Right ventricle myocardium inferior (tissue), 1 donor: ENCODE measurements at places on chromosomes 7 and 10.
A peak's percentile ranks its signal among the peaks of the same experiment; 100 is the strongest.

- no peak for DNase-seq
These were observed 113.0 kb upstream of the DIP2C start for GRCh38 chr10:802506-802905.

GRCh38 chr10:92719991-92720830 is 30.5 kb downstream of the HHEX start:
- DNase-seq, result no peak

- no peak for DNase-seq
These were observed 188.8 kb downstream of the GFRA1 start for GRCh38 chr10:116084161-116084560.

GRCh38 chr10:110644598-110645462 is 694 bp downstream of the RBM20 start:
- DNase-seq, result no peak

DNA sequence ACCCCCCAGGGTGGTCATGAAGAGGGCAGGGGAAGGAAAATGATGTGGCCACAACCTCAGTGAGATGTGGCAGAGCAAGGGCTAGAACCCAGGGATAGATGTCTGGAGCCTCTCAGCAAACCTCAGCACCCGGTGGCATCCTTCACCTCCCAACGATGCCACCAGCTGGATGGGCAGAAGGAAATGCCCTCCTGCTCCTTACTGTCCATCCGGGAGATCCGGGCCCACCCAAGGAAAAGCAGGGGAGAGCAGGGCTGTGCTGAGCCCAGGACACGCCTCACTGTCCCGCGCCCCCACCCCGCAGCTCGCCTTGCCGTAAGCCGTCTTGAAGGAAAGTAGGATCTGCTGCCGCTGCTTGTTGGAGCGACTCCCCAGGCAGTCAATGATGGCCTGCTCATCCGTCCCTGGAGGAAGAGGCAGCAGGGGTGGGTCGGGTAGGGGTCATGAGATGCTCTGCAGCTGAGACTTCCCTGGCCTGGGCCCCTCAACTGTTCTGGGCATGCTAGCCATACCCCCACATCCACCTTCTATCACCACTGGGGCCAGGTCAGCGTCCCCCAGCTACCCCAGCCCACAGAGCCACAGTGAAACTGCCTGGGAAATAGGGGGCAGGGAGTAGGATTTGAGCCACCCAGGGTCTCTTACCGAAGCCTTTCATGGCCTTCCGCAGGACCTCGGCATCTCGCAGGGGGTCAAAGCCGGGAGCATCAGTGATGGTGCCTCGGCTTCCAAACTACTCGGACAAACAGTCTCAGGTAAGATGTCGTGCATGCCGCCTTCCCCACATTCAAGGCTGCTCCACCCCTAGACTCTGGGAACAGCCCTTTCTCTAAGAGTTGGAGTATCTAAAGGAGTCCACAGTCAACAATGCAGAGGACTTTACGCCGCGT is 34.3 kb downstream of the PLAC9 start:
- peak; percentile 73 for DNase-seq

DNA sequence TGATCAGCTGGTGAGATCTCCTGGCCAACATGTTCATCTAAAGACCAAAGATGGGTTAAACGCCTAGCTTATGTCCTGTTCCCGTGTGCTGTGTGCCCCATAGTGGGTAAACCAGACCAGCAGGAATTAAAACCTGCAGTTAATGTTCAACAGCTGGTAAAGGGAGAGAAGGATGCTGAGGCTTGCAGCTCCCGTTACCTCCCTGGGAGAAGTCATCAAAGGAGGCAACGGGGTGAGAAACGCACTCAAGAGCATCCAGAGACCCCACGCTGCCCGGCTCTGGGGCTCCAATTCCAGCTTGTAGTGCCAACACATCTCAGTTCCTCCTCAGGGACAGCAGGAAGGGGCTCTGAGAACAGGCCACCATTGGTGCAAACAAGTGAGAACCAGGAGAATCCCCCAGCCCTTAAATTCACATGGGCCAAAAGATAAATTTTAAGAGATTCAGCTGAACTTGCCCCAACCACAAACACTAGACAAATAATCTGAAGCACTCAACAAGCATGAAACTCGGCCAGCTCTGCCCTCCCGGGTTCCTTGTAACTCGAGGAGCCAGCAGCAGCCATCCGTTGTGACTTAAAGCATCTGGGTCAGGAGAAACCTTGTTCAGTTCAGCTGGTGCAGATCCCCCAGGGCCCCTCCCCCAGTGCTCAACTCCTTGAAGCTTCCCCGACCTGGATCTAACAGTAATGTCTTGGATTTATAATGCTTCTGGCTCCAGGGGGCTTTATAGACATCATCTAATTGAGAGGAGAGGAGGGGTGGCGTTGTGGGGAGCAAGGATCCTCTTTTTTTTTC is 29.4 kb downstream of the FAM241B start:
- no peak for DNase-seq
